Aorta (tissue), 5 donors: ENCODE measurements at places on chromosomes 16 and 17. TPM values are rescaled to one million over a fixed set of nuclear protein-coding genes. Genes with fewer than 3 reads are reported as not detected.

The DLX4 gene
- polyA plus RNA-seq, result not detected

The TP53TG3 gene
- polyA plus RNA-seq, result not detected

- peak; percentile 20 for DNase-seq
These were observed 1.9 kb downstream of the ZNF778 start for GRCh38 chr16:89219365-89219764.

- DNase-seq, result no peak
These were observed 1.9 kb downstream of the GNG13 start for GRCh38 chr16:798666-799065.

DNA sequence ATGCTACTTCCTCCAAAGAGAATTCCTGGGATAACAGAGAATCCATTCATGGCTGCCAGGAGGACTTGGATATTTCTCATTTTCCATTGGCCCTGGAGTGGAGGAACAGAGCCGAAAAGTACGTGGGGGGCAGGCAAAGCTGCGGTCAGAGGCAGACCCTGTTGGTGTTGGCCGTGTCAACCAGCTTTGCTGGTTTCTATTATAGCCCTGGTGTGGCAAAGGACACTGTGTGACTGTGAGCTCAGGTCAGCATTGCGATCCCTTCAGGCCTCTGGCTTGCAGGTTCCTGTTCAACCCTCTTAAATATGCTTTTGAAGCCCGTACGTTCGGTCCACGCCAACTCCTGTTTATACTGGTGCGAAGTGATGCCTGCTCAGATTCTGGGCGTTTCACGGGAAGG lies 596.2 kb downstream of the MAF start:
- DNase-seq, result no peak

DNA sequence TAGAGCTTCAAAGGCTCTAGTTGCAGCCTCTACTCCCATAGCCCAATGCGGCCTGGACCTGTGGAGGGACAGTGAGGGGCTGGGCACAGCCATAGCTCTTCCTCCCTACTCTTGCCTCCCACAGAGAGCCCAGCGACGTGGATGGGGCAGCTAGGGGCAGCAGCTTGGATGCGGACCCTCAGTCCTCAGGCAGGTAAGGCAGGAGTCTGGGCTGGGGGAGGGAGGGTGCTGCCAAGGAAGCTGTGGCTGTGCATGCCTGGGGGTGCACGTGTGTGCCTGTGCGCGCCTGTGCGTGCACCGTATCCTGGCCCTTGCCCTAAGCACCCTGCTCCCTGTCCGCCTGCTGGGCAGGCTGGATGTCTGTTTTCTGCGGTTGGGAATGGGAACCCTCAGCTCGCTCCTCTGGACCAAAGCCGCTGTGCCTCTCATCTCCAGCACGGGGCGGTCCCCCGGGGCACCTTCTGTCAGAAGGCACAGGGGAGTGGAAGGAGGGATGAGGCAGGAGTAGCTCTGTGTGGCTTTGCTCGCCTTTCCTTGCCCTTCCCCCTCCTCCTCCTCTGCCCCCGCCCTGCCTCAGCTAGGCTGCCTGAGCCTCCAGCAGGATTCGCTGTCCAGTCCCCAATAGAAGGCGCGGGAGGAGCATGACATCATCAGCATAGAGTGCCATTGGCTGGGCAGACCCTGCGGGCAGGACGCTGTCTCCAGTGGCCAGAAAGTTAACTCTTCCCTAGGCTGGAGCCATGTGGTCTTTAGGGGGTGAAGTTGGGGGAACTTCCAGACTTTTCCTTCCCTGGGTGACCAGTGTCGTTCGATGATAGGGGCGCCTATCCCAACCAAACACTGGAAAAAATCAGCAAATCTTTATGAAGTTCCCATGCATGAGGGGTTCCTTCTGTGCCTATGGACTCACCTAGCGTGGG lies 797 bp downstream of the PRCD start:
- peak; percentile 96 for DNase-seq

DNA sequence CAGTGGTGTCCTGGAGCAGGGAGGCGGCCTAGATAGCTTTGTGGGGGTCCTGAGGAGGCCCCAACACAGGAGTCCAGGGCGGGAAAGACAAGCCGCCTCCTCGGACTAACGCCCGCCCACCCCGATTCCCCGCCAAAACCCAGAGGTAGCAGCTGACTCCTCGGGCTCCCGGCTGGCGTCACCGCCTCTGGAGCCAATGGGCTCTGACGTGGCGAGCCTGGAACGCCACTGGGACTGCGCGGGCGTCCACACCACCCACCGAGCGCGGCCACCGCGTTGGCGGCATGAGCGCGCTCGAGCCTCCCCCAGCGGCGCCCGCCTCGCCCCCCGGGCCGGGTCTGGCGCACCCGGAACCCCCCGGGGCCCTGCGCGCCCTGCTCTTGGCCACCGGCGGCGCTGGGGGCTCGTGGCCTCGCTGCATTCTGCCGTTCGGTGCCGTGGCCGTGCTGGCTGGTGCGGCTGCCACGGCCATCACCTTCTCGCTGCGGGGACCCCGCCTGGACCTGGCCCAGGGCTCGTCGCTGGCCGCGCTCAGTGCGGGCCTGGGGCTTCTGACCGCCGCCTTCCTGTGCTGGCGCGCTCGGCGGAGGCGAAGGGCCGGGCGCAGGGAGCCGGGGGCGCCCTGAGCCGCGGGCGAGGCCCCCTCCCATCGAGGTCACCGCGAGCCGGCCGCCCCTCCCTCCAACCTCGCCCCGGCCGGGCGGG lies 3.4 kb upstream of the NTN3 start:
- DNase-seq, result peak; percentile 84
